ENCODE measurements at places on chromosomes 12 and 14.

- DNase-seq, result no peak
These were observed 114.0 kb downstream of the BEGAIN start for GRCh38 chr14:100473249-100473648.

DNA sequence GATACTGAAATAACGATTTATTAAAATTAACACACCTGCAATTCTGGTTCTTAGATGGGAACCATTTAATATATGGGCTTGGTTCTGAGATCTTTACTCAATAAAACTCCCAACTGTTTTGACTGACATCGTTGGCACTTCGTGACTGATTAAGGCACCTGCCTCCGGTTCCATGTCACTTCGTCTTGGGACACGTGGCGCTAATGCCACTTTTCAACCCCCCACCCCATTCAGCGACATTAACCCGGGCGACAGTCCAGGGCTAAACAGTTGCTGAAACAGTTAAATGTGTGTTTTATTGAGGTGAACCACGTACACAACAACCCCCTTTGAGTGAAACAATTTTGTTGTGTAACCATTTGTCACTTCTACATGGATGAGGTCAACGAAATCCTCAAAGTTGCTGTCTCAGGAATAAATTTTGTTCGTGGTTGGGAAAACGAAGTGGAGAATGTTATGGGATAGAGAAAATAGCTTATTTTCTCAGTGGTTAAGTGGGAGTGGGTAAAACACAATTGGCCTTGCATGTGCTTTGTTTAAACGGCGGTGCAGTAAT, 9.9 kb upstream of the SLC38A2 start:
- DNase-seq, result no peak

- DNase-seq, result no peak
These were observed 371.3 kb upstream of the DDHD1 start for GRCh38 chr14:53524391-53524790.

DNA sequence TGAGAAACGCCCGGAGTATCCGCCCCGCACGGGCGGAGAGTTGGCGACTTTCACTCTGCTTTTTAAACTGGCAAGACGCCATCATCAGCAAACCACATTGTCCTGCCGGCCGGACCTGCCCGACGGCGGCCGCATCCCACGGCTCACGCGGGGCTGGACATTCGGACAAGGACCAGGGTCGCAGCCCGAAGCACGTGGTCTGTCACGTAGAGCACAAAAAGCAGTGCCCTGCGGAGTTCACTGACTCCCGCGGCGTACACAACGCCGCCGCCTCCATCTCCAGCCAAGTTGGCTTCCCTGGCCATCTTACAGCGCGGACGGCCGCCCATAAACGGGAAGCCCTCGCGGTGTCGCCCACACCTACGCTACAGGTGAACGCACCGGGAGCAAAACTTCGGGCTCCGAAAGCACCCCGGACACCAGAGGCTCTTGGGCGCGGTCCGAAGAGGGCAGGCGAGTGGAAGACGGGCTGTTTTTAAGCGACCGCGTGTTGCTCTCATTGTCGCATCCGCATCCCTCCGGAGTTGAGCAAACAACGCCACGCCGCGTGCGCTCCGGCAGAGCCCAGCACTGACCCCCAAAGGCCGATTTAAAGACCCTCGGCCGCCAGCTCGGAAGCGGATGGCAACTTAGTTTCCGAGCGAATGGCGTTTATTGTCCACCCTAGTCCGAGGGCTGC, 966 bp downstream of the SINHCAF start:
- DNase-seq, result peak; percentile 58

GRCh38 chr14:34826661-34827060, 48.5 kb downstream of the BAZ1A start:
- no peak for DNase-seq

DNA sequence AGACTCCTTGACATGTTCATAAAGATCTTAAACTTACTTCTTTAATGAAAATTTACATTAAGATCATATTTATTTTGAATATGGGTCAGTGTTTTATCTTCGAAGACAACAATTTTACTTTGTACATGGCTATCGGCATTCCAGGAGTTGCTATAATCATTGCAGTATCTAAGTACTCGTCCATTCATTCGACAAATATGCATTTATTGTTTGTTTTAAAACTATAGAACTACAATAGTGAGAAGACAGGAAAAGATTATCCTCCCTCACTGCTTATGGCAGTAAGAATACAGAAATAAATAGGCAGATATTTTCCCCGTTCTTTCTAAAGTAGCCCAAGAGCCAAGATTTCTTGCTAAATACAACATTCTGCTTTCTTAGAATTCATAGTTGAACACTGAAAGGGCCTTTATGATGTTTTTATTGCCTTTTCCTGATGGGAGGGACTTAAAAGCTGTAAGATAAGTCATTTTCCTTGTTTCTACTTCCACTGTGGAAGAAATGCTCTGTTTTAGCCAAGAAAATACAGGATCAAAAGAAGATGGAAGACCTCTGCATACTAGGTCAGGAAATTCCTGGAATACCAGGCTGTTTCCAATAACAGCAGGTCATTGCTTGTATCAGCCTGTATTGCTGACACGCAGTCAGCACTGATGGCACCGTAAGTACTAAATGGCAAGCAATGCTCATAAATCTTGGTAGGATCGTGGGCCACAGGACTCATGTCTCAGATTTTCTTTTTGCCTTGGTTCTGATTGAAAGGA, 521.0 kb upstream of the ATP2B1 start:
- peak; percentile 10 for DNase-seq

GRCh38 chr12:30953257-30953656, 26.7 kb downstream of the TSPAN11 start:
- no peak for DNase-seq

DNA sequence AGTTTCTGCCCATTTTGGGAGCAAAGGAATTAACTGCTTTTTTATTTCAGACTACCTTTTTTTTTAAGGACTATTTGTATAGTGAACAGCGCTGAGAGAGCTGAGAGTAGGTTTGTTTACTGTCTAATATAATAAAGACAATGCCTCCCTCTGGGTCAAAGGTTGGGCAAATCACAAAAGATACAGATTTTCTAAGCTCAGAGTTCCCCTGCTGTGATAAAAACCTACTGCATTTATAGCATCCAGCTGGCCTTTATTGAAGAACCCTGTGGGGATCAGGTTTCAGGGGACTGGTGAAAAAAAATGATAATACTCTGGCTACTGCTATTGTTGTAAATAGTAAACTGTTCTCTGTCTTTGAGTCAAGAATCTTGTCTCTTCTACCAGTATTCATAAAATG, 28.7 kb downstream of the CCDC59 start:
- no peak for DNase-seq

DNA sequence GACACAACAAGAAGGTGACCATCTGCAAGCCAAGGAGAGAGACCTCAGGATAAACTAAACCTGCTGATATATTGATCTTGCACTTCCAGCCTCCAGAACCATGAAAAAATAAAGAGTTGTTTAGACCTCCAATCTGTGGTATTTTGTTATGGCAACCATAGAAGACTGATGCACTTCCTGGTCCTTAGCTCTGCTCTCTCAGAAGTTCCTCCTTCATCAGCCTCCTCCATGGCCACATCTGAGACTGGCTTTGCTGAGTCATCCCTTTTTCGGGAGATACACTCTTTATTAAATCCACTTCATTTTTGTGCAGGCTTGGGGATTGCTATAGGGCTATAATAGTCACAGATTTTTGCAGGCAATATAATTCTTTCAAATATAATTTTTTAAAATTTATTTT, 89.6 kb upstream of the ATF7IP start:
- DNase-seq, result no peak

- DNase-seq, result no peak
These were observed 483.5 kb downstream of the ATP23 start for GRCh38 chr12:58424735-58425392.

- no peak for DNase-seq
These were observed 16.6 kb upstream of the JDP2 start for GRCh38 chr14:75411214-75411540.

GRCh38 chr12:67681105-67681778, 32.7 kb downstream of the DYRK2 start:
- DNase-seq, result no peak

- DNase-seq, result no peak
These were observed 340.5 kb downstream of the FUT8 start for GRCh38 chr14:65753061-65753460.

- no peak for DNase-seq
These were observed 11.8 kb upstream of the FBXO21 start for GRCh38 chr12:117202033-117202432.

DNA sequence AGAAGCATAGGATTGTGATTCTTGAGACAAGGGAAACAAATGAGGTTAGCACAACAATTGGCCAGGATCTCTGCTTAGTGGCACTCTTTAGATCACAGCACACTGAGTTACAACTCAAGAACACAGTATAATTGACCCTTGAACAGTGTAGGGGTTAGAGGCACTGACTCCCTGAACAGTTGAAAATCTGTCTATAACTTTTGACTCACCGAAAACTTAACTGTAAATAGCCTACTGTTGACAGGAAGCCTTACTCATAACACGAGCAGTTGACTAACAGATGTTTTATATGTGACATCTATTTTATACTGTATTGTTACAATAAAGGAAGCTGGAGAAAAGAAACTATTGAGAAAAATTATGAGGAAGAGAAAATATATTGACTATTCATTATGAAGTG, 296.1 kb downstream of the RERGL start:
- DNase-seq, result no peak

- no peak for DNase-seq
These were observed 26.4 kb upstream of the STAB2 start for GRCh38 chr12:103560604-103561101.

GRCh38 chr14:38021861-38022260, 185.8 kb upstream of the SSTR1 start:
- no peak for DNase-seq

DNA sequence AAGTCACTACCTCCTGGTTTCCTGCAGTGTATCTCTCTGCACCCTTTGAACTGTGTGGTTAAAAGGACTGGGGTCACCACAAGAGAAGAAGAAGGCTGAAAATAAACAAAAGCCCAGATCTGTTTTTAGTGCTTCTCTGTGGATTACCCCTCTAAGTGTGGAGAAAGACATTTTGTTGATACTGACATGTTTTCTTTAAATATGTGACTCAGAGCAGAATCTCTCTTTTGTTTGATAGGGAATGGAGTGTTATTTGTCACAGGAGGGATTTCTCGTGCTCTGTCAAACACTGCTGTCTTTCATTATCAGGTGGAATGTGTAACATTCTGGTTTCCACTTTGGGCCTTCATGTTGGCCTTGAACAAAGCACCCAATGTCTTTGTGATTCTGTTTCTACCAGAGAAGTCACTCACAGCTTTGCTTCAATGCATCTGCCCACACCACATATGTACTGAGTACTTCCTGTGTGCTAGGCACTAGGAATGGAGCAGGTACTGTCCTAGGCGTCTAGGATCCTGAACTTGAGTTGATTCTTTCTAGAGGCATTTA, 82.1 kb downstream of the PLXNC1 start:
- no peak for DNase-seq

DNA sequence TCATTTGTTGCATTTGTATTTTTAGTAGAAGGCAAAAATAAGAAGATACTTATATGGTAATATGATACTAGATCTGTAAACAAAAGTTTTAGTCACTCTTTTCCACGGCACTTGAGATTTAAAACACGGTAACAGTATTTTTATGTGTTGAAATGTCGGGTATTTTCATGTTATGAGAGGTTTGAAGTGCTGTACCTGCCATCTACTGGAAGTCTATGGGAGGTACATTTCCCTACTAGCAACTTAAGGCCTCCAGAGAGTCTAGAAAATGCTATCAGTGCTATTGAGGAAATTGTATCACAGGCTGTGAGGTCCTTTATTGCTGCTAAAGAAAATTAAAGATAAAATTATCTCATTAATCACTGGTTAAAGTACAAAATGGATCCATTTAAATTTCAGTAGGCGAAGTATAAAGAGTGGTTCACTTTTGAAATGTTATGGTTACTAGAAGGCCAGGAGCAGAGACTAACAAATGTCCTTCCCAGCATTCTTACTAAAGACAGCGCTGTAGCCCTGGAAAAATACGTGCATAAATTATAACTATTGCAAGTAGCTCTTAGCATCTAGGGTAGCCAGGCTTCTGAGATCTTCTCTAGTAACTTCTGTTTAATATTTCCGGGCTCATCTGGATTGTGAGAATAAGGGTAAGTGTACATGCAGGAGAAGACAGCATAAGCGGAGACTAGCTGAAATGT, 77.6 kb upstream of the PRKD1 start:
- DNase-seq, result peak; percentile 48

GRCh38 chr14:84894254-84894653, 635.7 kb upstream of the FLRT2 start:
- DNase-seq, result no peak

DNA sequence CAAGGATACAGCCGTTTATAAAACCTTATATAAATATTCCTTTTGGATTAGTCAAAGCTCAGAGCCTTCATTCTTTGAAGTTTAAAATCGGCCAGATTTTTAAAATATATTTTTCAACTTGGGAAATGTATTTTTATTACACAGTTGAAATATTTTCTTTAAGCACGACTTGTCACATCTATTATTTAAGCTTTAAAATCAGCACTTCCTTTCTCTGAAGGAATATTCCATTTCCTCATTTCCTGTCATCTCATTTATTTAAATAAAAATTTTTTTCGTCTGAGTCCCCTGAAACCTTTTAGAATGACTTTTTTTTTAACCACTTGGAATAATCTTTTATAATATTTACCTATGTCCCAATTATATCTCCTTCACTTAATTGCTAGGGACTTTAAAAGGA, 107.5 kb upstream of the PDE3A start:
- no peak for DNase-seq

DNA sequence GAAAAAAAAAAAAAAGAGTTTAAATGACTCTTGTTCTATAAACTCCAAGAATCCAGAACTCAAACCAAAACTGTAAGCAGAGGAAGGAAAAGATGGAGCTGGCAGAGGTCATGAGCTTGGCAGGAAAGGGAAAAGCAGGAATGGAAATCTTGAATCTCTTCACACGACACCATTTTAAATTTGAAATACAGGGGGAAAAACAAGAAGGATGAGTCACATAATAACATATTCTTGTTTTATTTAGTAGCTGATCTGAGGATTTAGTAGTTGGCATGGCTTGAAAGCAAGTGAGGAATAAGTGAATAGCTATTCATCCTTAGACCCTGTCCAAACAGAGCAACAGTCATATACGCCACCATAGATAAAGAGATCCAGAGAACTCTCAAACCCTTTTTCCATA, 35.0 kb downstream of the EPS8 start:
- DNase-seq, result no peak

DNA sequence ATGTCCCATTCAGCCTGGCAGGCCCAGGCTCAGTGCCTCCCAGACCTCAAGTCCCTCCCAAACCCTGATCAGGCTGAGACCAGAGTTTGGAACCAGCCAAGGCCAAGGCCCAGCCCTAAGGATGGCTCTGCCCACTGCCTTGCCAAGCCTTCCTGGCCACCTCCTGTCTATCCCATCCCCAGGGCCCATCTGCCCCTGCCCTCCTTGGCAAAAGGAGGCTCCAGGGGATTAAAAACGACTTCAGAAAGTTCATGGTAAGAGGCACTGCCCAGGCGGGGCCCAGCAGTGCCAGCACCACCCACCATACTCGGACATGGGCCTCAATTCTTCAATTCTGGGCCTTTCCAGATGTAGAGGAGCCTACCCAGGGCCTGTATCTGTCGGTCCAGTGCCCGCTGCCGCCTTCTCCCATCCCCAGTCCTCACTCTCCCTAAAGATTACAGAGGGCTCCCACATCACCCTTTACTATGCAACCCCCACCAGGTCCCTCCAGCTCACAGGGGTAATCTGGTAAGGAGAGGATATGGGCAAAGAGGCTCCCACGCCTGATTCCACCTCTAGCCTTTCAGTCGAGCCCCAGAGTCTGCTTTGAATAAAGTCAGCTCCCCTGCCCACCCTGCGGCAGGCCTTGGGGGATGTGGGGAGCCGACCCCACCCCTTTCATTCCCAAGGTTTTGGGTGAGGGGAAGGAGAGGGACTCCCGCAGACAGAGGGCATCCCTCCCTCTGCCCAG, 932 bp downstream of the ADCY6 start:
- DNase-seq, result no peak

- DNase-seq, result no peak
These were observed 68.8 kb upstream of the TRAF3 start for GRCh38 chr14:102708494-102708893.

Data from H7 (cell line).